Small intestine (tissue), 16 donors: ENCODE measurements at places on chromosomes 3 and 15.

GRCh38 chr3:187131981-187132380, 7.3 kb downstream of the RPL39L start:
- H3K36me3 ChIP-seq = no peaks in the 10 kb centered on the region
- H3K4me1 ChIP-seq = no peaks in the 10 kb centered on the region

- H3K27me3 ChIP-seq = no peaks in the 10 kb centered on the region
- no peak for DNase-seq
- no peaks in the 10 kb centered on the region for H3K36me3 ChIP-seq
- H3K4me3 ChIP-seq = no peak overlapping the region
- H3K27ac ChIP-seq = no peak overlapping the region
Observed at GRCh38 chr3:60178931-60179653, 1072.2 kb downstream of the FHIT start.

DNA sequence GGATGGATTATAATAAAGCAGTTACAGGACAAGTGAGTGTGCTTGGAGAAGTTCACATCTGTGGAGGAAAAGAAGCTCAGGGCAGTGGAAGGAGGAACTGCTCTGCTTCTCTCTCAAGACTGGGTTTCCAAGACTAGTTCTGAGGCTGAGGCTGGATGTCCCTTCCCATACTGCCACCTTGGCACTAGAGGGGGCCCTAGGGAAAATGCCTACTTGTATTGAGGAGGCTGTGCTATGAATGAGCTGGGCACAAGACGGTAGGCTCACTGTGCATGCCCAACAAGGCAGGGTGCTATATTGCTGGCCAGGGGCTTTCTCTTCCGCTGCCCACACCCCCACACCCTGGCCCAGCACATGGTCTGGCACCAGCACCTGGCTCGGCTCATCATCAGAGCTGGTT, 65.2 kb downstream of the SLCO2A1 start:
- no peaks in the 10 kb centered on the region for H3K36me3 ChIP-seq
- DNase-seq = peak; percentile 40
- no peaks in the 10 kb centered on the region for H3K4me1 ChIP-seq
- no peak overlapping the region for H3K4me3 ChIP-seq

DNA sequence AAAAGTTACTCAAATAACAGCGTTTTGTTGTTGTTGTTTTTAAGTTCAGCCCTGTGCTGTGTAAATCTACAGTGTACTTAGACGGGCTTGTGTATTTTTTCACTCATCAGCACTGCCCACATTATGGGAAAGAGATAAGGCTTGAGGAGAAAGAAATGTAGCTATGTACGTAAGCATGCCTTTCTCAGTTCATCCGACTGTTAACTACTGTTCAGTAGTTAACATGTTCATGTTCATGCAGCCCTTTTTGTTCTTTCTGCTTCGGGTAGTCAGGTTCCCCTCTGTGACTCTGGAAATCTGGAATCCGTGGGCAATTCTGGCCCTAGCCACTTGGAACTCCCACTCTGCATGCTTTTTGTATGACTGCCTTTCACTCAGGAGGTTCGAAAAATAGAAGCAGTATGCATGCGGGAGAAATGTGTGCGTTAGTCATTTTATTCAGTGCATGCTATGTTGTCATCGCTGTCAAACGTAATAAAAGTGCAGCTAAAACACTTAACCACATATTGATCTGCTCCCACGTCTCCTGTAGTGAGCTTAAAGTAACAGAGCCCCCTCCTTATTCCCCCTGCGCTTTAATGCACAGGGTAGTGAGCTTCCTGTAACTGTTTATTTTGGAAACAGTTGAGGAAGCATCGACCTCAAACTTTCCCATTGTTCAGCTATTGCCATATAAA, 283.1 kb upstream of the NR2F2 start:
- H3K4me1 ChIP-seq = no peaks in the 10 kb centered on the region
- no peaks in the 10 kb centered on the region for H3K36me3 ChIP-seq
- no peaks in the 10 kb centered on the region for H3K27me3 ChIP-seq
- H3K27ac ChIP-seq = no peak overlapping the region
- H3K4me3 ChIP-seq = no peak overlapping the region

GRCh38 chr15:84748274-84749110, at the start of gene ZNF592:
Gene ZNF592 (plus strand): TSS chr15:84748592. CDS start chr15:84782676, 34,084 bp downstream.
- H3K27me3 ChIP-seq = no peaks in the 10 kb centered on the region
- peaks cover 50% of the 10 kb centered on the region for H3K4me1 ChIP-seq
- no peaks in the 10 kb centered on the region for H3K36me3 ChIP-seq
- peak within 1 kb of the TSS; percentile 99 for H3K27ac ChIP-seq
- H3K4me3 ChIP-seq = peak within 1 kb of the TSS; percentile 87
- peak; percentile 79 for DNase-seq

DNA sequence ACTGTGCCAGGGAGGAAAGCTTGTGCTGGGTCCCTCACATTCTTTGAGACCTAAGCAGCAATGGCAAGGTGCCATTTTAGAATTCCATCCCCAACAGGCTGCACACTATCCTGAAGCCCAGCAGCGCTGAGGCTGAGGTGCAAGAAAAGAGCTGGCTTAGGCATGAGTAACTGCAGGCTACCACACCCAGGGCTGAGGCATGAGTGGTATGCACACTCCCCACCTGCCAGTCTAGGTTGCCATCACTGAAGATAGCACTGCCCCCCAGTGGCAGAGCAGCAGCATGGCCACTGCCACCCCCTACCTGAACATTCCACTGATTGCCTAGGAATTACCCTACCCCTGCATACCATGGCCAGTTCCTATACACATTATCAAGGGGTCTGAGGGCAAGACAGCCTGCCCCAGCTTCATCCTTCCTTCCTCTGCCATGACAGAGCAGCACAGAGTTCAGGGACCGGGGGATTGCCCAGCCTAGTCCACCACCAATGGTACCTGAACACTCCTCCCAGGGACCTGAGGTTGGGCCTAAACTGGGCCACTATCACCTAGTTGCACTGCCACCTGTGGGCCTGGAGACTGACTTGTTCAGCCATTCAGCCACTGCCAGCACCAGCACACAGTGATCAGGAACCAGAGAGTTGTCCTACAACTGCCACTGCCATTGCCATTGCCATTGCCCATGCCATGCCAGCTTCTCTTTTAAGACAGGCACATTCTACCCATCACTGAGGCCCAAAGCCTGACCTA, 129.8 kb downstream of the SATB1 start:
- no peaks in the 10 kb centered on the region for H3K27me3 ChIP-seq
- no peak overlapping the region for H3K27ac ChIP-seq
- peak; percentile 65 for DNase-seq
- no peak overlapping the region for H3K4me3 ChIP-seq

GRCh38 chr3:195752546-195753331, 32.0 kb downstream of the MUC20 start:
- H3K4me1 ChIP-seq = peaks cover 6% of the 10 kb centered on the region
- no peak overlapping the region for H3K4me3 ChIP-seq
- no peaks in the 10 kb centered on the region for H3K27me3 ChIP-seq
- no peak for DNase-seq
- no peaks in the 10 kb centered on the region for H3K36me3 ChIP-seq

DNA sequence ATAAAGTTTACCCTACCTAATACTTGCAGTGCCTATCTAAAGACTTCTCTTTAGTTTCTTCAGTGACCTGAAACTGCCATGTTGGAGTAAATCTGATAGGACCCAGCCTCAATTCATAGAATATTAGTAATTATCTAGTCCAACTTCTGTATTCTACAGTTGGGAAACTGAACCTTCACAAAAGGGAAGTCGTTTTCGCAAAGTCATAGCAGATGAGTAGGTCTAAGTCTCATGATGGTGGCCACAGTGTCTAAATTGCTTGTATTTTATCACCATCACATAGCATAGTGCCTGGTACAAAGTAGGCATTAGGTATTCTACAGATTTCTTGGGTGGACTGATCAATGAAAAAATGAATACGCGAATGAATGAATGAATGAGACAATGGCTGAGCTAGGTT, 8.4 kb downstream of the GMNC start:
- no peak overlapping the region for H3K27ac ChIP-seq
- no peaks in the 10 kb centered on the region for H3K4me1 ChIP-seq
- H3K27me3 ChIP-seq = no peaks in the 10 kb centered on the region
- DNase-seq = no peak

DNA sequence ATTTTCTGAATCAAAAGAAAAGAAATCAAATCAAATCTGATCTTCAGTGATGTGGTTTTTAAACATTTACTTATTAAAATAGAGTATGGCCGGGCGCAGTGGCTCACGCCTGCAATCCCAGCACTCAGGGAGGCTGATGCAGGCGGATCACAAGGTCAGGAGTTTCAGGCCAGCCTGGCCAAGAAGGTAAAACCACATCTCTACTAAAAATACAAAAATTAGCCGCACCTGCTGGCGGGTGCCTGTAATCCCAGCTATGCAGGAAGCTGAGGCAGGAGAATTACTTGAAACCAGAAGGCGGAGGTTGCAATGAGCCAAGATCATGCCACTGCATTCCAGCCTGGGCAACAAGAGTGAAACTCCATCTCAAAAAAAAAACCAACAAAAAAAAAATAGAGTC, 169.1 kb downstream of the ULK4 start:
- no peaks in the 10 kb centered on the region for H3K36me3 ChIP-seq
- H3K27ac ChIP-seq = no peak overlapping the region
- DNase-seq = no peak
- H3K27me3 ChIP-seq = no peaks in the 10 kb centered on the region
- H3K4me1 ChIP-seq = no peaks in the 10 kb centered on the region

GRCh38 chr15:85825719-85826118, 31.0 kb upstream of the KLHL25 start:
- H3K4me1 ChIP-seq = peaks cover 2% of the 10 kb centered on the region
- no peak for DNase-seq
- H3K4me3 ChIP-seq = no peak overlapping the region
- H3K36me3 ChIP-seq = no peaks in the 10 kb centered on the region
- H3K27me3 ChIP-seq = no peaks in the 10 kb centered on the region
- peak overlapping the region; percentile 12 for H3K27ac ChIP-seq

DNA sequence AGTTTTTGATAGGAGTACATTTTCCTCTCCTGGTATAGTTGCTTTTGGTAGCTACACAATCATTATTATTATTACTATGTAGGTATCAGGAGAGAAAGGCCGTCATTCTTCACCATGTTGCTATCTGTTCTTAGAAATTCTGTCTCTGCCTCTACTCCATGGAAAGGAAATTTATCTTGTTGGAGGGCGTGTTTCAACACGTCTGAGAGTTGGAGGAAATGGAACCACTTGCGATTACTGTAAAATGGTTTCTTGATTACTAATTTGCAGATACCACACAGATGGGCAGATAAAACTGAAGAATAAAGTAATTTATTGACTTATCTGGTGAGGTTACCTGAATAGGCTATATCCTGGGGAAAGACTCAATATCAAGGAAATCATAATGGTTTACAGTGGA, 488.4 kb downstream of the NR2F2 start:
- no peak overlapping the region for H3K4me3 ChIP-seq
- no peaks in the 10 kb centered on the region for H3K4me1 ChIP-seq
- no peaks in the 10 kb centered on the region for H3K36me3 ChIP-seq
- no peak overlapping the region for H3K27ac ChIP-seq

DNA sequence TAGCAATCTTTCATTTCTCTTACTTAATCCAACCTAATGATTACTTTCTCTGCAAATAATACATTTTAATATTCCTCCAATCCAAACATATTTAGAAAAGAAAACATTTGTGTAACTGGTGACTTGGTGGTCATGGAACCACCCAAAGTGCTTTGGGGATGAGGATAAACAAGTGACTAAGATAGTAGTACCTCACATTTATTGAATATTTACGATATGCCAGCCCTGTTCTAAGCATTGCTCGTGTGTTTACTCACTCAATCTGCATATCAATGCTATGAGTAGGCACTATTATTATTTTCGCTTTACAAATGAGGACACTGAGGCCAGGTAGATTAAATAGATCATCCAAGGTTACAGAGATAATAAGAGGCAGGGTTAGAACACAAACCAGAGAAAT, 189.5 kb downstream of the SHOX2 start:
- no peak overlapping the region for H3K4me3 ChIP-seq
- DNase-seq = no peak
- H3K4me1 ChIP-seq = no peaks in the 10 kb centered on the region
- H3K27me3 ChIP-seq = no peaks in the 10 kb centered on the region

DNA sequence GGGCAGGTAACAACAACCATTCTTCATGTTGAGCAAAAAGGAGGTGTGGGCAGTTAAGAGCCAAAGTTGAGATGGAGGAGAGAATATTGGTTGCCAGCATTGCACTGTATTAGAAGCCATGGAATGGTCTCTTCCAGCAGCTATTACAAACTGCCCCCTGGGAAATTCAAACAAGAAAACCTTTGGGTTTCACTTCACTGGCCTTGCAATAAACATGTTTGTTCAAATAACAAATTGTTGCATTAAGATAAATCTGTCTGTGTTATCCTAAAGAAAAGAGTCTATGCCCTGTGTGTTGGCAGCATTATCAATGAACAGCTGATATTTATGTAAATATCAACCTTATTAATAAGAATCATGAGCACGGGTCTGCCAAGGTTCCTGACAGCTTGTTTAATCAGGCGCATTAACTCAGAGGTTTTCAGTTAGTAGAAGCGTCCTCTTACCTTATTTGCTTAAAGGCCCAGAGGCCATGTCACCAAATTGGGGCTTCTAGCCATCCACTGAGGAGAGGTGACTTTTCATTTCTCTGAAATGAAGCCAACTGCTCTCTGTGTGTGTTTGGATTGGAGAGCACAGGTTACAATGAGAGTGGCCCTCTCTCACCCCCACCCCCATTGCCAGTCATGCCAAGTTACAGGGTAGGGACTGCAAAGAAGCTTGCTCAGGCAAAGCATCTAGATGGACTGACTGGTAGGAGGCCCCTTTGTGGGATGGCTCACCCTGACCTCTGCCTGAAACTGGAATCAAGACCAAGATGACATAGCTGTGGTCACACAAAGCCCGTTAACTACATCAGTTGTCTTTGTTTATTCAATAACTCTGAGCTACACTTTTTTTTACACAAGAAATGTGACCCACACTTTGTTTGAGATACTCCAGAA, 10.5 kb downstream of the FILIP1L start:
- no peak overlapping the region for H3K4me3 ChIP-seq
- H3K27ac ChIP-seq = peak overlapping the region; percentile 28
- H3K4me1 ChIP-seq = peaks cover 3% of the 10 kb centered on the region
- no peaks in the 10 kb centered on the region for H3K27me3 ChIP-seq

GRCh38 chr3:15099364-15100098, 583 bp upstream of the RBSN start:
- H3K4me1 ChIP-seq = peaks cover 13% of the 10 kb centered on the region
- H3K27me3 ChIP-seq = no peaks in the 10 kb centered on the region
- H3K4me3 ChIP-seq = peak overlapping the region; percentile 80
- peak overlapping the region; percentile 28 for H3K27ac ChIP-seq
- H3K36me3 ChIP-seq = peaks cover 10% of the 10 kb centered on the region

GRCh38 chr3:42419563-42419962, 9.2 kb upstream of the LYZL4 start:
- DNase-seq = no peak
- no peaks in the 10 kb centered on the region for H3K27me3 ChIP-seq
- no peaks in the 10 kb centered on the region for H3K36me3 ChIP-seq
- H3K4me3 ChIP-seq = no peak overlapping the region
- H3K4me1 ChIP-seq = peaks cover 6% of the 10 kb centered on the region
